Right ventricle myocardium superior (tissue), 1 donor: ENCODE measurements at places on chromosomes 3 and 15.

- DNase-seq, result no peak
Observed at GRCh38 chr15:25431836-25432561, 6.8 kb downstream of the UBE3A start.

- DNase-seq, result no peak
Observed at GRCh38 chr3:66839508-66839907, 158.6 kb upstream of the KBTBD8 start.

- no peak for DNase-seq
Observed at GRCh38 chr3:12707449-12707848, 43.5 kb upstream of the RAF1 start.

- no peak for DNase-seq
Observed at GRCh38 chr15:78004222-78004727, 73.2 kb downstream of the TBC1D2B start.

DNA sequence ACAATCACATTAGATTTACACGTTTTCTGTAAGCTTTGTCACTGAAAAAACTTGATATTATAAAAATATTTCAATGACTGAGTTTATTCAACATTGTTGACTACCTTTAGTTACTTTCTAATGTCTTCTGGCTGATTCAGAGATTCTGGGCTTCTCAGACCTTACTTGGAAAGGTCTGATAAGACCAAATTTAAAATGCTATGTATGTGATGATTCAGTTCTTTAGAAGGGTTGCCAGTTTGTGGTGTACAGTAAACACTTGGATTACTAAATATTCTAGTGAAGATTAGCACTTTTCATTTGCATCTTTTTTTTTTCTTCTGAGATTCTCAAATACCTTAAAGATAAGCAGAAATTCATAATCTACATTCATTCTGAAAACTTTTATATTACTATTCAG, 49.8 kb downstream of the SGO1 start:
- DNase-seq, result no peak

GRCh38 chr15:72983801-72984545, 68.3 kb upstream of the NEO1 start:
- no peak for DNase-seq

- DNase-seq, result no peak
Observed at GRCh38 chr3:156606729-156607128, 51.8 kb upstream of the SSR3 start.

DNA sequence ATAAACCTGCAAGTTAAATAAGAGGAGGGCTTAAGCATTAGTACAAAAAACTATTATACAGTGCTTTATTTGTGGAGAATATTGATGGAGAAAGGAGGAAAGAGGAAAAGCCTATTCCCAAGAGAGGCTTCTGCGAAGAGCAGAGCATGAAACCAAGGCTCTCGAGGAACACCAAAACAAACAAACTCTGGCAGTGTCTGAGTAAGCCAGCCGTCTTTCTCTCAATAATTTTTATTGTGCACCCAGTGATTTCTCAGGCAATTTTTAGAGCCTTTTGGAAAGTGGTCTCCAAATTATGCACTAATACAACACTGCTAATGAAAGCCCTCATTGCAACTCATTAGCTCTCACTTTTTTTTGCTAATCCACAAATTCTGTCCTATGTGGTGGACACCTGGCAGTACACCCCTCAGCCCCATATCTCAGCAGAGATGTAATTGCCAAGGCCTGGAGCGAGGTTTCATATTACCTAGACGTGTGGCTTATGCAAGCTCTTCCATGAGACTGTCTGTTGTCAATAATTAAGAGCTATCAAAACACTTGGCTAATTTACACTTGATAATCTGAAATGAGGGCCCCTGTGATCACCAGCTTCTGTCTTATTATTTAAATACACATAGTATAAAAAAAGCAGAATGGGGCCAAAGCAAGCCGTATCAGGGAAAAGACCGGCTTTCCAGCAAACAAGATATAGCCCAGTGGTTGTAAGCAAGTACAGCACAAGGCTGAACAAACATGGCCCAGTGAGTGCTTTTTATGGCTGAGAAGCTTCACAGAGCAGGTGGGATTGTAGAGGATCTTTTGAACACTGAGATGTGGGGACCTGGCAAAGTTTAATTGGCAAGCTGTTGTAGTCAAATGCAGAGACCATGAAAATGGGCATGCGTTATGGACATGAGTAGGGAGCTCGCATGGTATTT, 216.9 kb downstream of the ROBO2 start:
- DNase-seq, result no peak

DNA sequence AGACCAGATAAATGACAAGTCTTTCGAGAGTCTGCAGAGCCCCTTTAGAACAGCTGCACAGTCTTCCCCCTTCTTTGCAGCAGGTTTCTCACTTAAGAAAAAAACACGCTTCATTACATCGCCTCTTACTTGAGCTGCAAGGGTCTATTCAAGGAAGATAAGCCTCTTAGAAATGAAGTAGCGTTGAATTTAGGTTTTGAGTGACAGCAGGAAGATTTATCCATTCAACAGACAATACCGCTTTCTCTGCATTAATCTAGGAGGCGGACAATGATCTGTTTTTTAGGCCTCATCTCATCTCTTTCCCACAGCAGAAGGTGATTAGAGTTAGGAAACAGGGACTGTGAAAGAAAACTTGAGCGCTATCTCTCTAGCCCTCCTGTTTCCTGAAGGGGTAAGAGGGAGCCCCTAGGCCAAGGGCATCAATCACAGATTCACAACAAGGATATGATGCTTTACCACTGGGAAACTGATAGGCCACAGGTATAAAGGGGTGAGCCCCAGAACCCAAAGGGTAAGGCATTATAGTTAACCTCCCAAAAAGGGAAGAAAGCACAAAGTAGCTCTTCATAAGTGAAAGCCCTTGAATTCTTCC, 84.3 kb downstream of the MECOM start:
- no peak for DNase-seq

GRCh38 chr3:123524981-123525380, 59.9 kb downstream of the HACD2 start:
- DNase-seq, result no peak

DNA sequence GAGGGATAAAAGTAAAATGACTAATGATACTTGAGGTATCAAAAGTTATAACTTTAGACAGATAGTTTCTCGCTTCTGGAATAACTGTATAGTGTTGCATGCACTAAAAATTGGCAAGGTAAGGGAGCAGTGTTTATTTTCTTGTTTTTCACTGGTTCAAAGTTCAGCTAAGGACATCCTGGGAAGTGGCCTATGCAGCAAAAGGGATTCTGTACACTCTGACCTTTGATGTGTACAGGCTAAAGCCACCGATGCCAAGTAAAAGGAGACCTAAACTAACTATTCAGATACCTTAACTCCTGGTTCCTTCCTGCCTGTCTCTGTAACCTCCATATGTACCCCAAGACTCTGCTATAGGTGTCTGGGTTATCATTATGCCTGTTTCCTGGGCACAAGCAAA, 1.7 kb downstream of the FBXO40 start:
- no peak for DNase-seq

DNA sequence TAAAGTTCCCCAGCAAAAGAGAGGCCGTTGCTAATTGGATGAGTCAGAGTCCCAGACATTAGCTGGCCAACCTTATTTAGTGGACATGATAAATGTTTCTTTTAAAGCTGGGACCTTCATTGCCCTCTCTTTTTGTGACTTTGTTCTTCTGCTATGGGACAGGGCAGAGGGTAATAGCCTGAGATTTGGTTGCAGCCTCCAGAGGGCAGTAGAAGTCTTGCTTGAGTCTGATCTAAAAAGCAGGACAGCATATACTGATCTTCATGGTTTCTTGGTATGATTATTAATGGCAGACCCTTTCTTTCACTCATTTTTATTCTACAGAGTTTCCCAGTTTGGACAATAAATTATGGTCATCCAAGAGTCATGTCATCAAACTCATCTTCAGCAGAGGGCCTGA, 25.1 kb upstream of the ZKSCAN7 start:
- no peak for DNase-seq

GRCh38 chr15:63384906-63385305, 3.3 kb upstream of the CA12 start:
- no peak for DNase-seq

DNA sequence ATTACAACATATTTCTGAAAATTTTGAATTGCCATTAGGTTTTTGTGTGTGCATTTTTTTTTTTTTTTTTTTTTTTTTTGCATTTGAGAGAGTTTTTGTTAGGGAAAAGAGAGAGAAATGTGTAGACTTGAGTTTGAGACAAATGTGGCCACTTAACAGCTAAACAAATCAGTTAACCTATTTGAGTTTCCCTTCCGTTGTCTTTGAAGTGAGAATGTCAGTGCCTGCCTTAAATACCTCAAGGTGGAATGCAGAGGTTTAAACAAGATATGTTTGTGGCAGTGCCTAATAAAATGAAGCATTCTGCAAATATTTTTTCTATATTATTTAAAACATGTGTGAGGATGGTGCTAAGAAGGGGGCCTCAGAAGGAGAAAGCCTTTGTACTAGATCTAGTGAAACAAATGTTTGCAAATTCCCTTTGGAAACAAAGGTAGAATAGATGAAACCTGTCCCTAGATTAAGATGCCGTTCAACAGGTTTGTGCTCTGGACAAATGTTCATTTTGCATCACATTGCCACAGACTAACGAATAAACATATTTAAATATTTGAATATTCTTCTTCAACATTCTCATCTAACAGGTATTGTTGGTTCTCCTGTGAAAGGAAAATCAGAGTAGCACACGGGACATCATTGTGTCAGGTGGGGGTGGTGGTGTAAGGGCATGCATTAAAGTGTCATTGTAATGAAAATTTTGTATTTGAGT, 80.7 kb downstream of the SATB1 start:
- DNase-seq, result no peak

DNA sequence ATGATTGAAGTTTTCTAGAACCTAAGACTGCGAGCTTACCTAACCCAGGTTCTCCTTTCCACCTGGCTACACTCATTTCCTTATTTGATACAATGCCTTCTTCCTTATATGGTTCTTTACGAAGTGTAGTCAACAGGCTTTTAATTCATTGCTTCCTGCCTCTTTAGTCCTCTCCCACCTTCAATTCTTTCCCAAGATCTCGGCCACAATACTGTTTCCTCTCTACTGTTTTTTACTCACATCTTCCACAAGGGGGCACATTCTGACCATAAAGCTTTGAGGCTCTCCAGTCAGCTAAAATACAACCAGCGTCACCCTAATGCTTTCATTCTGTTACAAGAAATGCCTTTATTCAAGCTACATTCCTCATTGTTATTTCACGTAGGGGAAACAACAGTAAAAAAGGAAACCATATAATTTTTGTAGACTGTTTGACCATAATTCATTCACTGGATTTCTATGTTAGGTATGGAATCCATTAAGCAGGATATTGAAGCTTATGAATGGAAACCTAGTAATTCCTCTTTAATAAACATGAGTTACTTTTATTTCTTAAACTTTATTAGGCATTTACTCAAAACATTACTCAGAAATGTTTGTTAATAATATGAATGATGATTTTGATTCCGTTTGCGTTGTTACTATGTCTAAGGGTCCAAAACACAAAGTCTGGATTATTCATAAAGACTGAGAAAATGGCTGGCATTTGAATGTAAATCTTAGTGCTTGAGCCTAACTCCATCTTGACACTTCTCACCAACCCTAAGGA, 29.5 kb upstream of the VEPH1 start:
- no peak for DNase-seq

DNA sequence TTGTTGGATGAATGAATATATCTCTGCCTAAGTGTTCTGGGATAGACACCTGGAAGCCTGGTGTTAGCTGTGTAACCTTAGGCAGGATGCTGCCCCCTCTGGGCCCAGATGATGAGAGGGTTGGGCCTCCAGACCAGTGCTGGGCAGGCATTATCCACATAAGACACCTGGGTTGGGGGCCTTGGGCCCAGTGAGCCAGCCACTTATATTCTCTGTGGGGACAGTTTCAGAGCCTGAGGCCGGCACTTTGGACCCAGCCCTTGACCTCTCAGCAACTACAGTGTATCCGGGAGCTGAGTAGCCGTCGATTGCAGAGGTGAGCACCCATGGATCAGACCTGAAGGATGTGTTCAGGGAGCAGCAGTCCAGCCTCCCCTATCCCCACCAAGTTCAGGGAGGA, 2.2 kb downstream of the HEMK1 start:
- DNase-seq, result no peak

DNA sequence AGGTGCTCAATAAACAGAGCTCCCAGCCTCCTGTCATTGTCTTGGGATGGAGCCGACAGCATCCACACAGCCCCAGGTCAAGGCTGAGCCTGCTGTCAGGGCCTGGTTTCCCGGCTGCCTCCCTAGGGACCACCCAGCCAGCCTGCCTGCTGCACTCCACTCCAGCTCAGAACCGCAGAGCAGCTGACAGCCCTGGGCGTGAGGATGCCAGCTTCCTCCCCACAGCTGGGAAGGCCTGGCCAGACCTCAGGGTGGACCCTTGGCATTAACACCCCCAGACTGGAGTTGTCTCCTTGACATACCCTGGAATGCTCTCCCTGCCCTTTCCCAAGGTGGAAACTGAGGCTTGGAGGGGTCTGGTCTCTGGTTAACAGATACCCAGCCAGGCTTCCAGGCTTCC, 112.0 kb downstream of the WNT7A start:
- DNase-seq, result no peak
